Kasumi-1 (cell line): ENCODE measurements at places on chromosomes 13 and 19.
A peak's percentile ranks its signal among the peaks of the same experiment; 100 is the strongest.

DNA sequence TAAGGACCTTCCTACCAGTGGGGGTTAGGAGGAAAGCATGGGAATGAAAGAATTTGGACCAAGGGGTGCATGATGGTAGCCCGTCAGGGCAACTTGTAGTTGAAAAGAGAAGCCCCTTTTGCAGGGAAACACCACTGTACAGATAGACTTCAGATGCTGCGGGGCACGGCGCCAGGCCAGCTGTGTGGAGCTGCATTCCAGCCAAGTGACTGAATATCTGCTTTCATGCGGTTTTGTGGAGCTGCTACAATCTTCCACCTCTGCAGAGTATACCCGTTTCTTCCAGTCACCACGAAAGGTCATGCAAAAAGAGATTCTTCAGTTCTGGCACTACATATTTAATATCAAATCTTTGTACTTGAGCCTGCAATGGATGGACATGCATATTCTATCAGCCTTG lies 104.7 kb downstream of the RGCC start:
- DNase-seq = no peak

- DNase-seq = no peak
Measured at GRCh38 chr13:104106705-104107393, 1040.6 kb upstream of the SLC10A2 start.

- no peak for DNase-seq
Measured at GRCh38 chr19:2361246-2362045, 1.4 kb downstream of the TMPRSS9 start.

GRCh38 chr13:99704390-99704789 lies 203.1 kb downstream of the TM9SF2 start:
- DNase-seq = no peak

GRCh38 chr19:33620611-33621010 lies 1.1 kb upstream of the CHST8 start:
- no peak for DNase-seq

- no peak for DNase-seq
Measured at GRCh38 chr13:98570929-98571372, 6.0 kb downstream of the STK24 start.

DNA sequence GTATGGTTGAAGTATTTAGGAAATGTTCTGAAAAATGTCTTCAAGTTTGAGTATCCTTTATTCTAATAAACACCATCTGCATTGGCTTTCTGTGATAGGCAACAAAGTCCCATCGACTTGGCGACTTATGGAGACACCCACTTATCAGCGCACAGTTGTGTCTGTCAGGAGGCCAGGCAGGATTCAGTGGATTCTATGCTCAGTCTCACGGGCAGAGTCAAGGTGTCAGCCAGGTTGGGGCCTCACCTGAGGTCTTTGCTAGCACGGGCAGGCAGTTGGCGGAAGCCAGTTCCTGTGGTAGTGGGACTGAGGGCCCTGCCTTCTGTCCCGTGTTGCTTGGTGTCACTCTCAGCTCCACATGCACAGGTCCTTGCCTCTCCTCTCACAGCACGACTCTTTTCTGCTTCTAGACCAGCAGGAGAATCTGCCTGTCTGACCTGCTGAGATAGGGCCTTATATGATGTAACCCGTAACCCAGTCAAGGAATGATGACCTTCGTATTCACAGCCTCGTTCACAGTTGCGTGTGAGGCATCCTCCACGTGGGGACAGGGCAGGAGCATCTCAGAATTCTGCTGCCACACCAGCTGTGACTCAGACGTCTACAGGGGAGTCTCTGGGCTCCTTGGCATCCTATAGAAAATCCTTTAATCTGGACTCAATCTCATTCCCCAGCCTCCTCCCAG lies 10.0 kb downstream of the CUL4A start:
- no peak for DNase-seq

GRCh38 chr19:12727745-12728433 lies 4.2 kb upstream of the TNPO2 start:
- no peak for DNase-seq

DNA sequence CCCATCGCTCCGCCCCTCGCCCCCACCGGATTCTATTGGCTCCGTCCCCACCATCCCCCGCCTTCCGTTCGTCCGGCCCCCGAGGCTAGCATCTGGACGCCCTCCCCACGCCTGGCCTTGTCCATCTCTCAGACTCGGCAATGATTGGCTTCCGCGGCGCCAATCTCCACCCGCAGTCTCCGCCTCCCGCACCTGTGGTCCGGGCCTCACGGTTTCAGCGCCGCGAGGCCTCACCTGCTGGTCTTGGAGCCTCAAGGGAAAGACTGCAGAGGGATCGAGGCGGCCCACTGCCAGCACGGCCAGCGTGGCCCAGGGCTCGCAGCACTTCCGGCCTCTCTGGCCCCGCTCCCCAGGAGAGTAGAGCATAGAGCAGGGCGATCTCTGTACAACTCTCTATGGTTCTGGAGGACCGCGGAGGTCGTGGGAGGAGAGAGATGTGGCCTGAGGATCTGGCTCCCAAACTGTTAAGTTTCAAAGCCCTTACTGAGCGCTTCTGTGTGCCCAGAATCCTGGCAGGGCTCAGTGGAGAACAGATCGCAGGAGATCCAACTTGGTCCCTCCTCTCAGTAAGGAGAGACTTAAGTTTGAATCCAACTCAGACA lies at the start of gene ERCC1:
Gene ERCC1, minus strand, starts transcription at position 329 of the 602 bp plus-strand sequence. CDS start 543 bp downstream, outside the sequence.
- DNase-seq = peak; percentile 91

GRCh38 chr19:18309525-18310064 lies 13.3 kb downstream of the LSM4 start:
- DNase-seq = no peak

DNA sequence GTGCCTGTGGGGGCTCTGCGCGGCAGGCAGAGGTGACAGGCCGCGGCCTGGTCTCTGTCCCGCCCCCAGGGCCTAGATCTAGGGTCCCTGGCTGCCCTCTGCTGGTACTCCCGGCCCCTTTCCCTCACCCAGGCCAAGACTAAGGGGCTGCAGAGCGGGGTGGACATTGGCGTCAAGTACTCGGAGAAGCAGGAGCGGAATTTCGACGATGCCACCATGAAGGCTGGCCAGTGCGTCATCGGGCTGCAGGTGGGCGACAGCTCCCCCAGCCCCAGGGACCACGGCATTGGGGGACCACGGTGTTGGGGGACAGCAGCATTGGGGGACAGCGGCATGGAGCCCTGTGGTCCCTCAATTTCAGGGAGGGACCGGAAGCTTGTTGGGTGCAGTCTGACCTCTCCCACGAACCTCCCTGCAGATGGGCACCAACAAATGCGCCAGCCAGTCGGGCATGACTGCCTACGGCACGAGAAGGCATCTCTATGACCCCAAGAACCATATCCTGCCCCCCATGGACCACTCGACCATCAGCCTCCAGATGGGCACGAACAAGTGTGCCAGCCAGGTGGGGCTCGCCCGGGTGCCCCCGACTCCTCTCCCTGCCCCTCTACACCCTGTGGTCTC lies 3.8 kb upstream of the ABCA7 start:
- DNase-seq = no peak

DNA sequence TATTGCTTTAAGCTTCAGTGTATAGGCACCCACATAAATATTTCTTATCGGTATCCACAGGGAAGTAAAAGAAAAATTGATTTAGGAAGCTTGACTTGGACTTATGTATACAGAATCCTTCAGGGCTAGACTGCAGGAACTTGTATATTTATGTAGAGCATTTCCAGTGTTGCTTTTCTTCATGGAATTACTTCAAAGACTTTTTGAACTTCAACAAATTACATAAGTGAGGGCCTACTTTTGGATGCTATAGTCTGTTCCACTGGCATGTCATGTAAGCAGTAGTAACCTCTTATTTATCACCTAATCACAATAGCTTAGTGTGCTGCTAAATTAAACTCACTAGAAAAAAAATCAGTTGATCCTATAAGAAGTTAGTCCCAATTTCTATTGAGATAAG lies 557.9 kb upstream of the SLITRK6 start:
- DNase-seq = no peak

- no peak for DNase-seq
Measured at GRCh38 chr19:51615991-51616390, 14.2 kb downstream of the SIGLEC5 start.

GRCh38 chr13:112808377-112809140 lies 118.7 kb downstream of the ATP11A start:
- no peak for DNase-seq

GRCh38 chr13:66305961-66306617 lies 924.0 kb downstream of the PCDH9 start:
- DNase-seq = no peak

- no peak for DNase-seq
Measured at GRCh38 chr19:30324982-30325381, 47.2 kb upstream of the ZNF536 start.

DNA sequence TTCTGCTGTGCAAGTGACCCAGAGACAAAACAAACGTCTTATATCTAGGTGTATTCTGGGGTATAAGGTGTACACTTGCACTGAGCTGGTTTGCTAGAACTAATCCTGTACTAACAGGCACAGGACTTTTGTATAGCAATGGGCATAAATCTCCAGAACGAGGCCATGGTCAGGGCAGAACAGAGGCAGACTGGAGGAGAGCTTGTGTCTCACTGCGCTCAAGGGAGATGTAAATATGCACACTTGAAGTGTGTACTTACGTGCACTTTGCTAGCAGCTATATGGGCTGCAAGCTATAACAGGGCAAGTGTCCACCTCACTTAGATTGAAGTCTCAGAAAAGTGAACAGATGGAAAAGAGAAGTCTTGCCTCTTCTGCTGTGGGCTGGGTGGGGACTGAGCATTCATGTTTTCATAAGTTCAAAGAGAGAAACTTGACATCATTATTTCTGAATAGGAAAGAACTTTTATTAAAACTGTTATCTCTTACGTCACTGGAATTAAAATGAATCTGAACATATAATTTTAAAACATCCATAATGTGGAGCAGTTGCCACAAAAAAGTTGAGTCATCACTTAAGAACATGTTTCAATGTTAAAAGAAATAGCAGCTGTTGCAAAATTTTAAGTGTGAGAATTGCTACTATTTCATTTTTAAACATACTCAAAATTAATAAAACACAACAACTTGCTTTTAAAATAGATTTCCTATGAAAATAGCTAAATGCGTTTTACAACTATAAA lies 888.3 kb downstream of the PCDH9 start:
- no peak for DNase-seq

DNA sequence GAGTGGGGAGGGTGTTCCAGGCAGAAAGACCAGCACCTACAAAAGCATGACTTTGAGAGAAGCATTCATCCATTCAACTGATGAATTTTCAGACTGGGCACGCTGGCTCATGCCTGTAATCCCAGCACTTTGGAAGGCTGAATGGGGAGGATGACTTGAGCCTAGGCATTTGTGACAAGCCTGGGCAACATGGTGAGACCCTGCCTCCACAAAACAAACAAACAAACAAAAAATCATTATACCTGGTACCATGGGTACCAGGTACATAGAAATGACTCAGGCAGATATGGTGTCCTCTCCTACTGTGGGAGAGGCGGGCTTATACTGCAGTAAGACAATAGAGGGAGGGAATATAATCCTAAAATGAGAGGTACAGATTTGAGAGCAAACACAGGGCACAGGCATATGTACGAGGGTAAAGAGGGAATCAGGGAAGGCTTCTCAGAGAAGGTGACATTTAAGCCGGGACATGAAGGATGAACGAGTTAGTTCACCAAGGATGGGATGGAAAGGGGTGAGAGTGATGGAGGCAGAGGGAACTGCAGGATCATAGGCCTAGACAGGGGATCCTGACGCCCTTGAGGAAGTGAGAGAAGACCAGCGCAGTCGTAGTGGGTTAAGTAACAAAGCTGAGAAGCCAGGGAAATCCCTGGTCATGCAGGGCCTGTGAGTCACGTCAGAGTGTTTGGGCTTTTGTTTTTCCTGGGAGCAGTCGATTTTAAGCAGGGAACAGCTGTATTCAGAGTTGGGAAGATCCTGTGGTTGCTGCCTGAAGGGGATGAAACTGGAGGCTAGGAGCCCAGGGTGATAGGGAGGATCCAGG lies 2.9 kb downstream of the CYP2S1 start:
- no peak for DNase-seq

DNA sequence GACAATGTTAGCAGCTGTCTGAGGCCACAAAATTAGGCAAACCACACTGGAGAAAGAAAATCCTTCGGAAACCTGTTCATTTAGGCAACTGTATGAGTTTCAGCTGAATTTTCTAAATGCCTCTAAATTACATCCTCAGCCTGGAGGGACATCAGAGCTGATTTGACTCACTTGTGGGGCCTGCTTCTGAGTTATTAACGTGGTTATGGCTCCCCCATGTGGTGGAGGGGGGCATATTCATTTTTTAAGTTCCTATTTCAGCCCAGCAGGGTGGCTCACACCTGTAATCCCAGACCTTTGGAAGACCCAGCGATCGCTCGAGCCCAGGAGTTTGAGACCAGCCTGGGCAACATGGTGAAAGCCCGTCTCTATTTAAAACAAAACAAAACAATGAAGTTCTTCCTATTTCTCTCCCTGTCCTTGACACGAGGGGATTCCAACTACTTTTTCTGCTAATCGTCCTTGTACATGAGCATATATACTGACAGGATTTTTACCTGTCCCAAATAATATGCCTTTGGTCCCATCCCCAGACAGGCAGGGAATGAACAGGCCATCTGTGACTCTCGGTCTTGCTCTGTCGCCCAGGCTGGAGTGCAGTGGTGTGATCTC lies 31.5 kb upstream of the HIF3A start:
- peak; percentile 60 for DNase-seq

GRCh38 chr19:3041761-3042620 lies 12.9 kb upstream of the TLE2 start:
- no peak for DNase-seq

- DNase-seq = no peak
Measured at GRCh38 chr19:42114412-42114811, 17.8 kb downstream of the POU2F2 start.

- DNase-seq = peak; percentile 11
Measured at GRCh38 chr19:30784850-30785457, 412.8 kb downstream of the ZNF536 start.

- no peak for DNase-seq
Measured at GRCh38 chr19:23777216-23777615, 18.5 kb upstream of the ZNF681 start.

DNA sequence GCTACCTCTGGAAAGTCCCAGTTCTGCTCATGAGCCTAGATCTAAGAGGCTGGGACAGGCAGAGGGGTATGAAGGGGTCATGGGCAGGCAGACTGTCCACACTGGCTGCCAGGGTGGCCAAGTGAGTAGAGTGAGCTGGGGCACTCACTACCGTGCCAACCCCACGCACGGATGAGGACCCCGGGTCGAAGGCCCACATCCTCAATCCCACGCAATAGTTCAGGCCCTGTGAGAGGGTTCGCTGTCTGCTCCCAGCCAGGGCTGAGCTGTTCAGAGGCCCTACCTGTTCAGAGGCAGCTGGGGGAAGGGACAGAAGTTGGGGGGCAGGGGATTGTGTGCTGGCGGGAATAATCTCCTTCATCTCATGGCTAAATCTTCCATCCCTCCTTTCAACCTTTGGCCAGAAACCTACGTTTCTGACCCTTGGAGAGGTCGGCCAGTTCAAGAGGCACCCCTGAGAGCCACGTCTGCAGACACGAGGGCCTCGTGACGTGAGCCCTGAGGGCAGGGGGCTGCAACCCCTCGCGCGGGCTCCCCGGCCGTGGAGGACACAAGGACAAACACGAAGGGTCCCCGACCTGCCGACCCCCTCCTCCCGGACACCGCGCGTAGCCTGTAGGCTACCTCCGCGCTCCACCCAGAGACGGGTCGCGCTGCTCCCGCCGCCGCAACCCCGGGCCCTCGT lies 1.0 kb upstream of the RPS5 start:
- no peak for DNase-seq

- DNase-seq = no peak
Measured at GRCh38 chr13:98848746-98849145, 96.3 kb upstream of the SLC15A1 start.
